Right ventricle myocardium inferior (tissue), 1 donor: ENCODE measurements at places on chromosomes 12 and 14. TPM values are rescaled to one million over a fixed set of nuclear protein-coding genes. Genes with fewer than 3 reads are reported as not detected.

- no peak for DNase-seq
Observed at GRCh38 chr12:29025937-29026336, 123.1 kb upstream of the FAR2 start.

GRCh38 chr12:47686645-47687240, 19.1 kb downstream of the RPAP3 start:
- no peak for DNase-seq

DNA sequence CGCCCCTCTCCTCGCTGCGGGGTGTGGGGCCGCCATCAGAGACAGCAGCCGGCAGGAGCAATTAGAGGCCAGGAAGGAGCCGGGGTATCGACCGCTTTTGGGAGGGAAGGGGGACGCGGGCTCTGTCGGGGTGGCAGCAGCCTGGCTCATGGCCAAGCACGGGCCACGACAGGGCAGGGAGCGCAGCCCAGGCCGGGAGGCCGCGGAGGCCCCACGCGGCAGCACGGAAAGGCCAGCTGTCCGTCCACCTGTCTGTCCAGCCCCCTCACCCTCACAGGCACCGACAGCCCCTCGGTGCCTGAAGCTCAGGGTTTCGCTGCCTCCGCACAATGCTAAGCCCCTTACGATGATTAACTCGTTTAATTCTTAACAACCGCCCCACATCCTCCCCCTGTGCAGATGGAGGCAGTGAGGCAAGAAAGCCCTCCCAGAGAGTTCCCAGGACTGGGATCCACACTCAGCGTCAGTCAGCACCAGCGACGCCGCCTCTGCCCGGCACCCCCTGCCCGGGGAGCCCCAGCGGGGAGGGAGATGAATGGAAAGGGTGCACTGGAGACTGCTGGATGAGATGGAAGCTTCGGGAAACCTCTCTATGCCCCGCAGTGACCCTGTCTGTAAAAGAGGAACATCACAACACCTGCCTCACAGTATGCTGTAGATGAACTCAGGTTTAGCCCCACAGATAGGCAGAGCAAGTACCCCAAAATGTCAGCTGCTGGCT, 23.7 kb downstream of the NCOR2 start:
- no peak for DNase-seq

GRCh38 chr12:22230280-22230794, 104.2 kb downstream of the ST8SIA1 start:
- no peak for DNase-seq

DNA sequence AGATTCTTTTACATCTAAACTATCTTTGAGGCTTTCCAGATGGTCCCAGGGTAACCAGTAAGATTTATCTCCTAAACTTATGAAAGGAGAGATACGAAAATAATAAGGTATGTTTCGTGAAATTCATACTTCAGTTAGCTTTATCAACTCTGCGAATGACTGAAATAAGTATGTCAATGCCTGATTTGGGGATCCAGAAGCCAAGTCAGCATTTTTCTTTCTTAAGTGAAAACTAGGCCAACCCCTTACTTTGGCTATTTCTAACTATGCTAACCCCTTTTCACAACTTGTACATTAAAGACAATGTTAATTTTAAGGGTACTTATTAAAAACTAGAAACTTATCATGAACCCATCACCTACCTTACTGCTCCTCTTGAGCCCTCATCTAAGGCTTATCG, 26.9 kb upstream of the NID2 start:
- DNase-seq, result no peak

Gene EID3
- 0.49 TPM for total RNA-seq
